Hypothalamus (tissue), 51 donors: ENCODE measurements at places on chromosomes 2 and 18.

DNA sequence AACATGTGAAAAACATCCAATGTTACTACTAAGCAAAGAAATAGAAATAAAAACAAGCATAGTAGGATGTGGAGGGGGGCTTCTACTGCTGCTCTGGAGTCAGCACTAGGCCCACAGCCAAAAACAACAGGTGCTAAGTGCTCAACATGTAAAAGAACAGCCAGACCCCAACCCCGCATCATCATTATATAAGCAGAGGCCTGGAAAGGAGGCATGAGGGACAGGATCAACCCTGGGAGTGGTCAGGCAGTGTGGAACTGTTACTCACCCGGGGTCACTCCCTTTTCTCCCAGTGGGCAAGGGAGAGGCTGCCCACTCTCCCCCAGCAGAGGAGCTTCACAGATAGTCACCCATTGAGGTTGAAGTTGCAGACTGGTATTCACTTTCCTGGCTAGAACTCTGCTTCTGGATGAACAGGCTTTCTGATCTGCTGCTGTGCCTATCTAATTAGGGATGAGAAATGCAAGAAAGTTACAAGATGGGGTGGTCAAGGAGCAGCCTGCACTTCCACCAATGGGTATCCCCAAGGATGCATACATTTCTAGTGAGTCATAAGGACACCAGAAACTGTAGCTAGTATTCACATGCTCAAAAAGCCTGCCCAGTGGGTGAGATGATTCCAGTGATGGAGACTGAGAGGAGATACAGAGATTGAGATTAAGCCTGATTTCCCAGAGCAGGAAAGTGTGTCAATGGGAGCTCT is 480.1 kb upstream of the TCF4 start:
- DNase-seq: no peak

- no peak for DNase-seq
Measured at GRCh38 chr18:72086421-72086820, 457.7 kb downstream of the CBLN2 start.

GRCh38 chr2:239328351-239329191 is 72.2 kb downstream of the HDAC4 start:
- DNase-seq: no peak

- no peak for DNase-seq
Measured at GRCh38 chr2:6069381-6069780, 377.2 kb downstream of the SOX11 start.

DNA sequence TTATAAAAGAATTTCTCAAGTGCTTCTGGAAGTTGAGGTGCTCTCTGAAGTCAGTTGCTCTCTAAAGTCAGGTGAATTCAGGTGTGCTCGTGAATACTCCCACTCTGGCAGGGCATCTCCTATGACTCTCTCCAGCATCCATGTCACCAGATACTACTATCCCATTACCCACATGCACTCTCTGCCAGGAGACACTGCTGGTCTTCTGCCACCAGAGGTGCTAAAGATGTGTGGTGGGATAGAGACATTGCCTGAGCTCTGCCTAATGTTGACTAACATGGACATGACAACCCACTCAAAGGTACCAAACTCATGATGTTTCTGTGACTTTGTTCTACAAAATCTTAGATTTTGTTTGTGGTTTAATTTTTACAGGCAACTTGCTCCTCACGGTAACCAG is 106.4 kb upstream of the HNRNPA3 start:
- DNase-seq: no peak

DNA sequence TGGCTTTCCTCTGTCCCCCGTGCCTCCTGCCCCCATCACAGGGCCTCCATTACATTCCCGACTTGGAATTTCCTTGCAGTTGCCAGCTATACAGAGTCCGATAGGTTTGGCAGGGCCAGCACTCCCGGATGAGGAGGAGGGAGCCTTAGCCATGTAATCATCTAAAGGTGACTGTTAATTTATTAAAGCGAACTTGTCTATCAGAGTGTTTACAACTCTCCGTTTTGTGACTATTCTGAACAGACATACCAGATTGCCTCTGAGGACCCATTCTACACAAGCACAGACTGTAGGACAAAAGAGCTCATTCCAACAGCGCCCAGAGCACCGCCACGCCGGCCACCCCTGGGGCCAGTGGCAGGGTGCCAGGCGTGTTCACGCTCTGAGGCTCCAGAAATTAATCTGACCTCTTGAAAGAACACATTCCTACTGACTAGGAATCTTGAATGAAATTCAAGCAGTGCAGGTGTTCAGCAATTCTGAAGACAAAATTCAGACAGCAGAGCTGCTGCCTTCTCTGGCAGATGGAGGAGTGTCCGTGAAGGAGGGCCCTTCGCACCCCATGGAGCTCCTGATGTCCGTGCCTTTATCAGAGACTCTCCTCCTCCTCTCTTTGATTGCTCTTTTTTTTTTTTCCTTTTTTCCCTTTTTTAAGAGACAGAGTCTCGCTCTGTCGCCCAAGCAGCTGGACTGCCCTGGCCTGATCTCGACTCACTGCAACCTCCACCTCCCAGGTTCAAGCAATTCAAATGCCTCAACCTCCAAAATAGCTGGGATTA is 58.1 kb upstream of the RALBP1 start:
- no peak for DNase-seq

DNA sequence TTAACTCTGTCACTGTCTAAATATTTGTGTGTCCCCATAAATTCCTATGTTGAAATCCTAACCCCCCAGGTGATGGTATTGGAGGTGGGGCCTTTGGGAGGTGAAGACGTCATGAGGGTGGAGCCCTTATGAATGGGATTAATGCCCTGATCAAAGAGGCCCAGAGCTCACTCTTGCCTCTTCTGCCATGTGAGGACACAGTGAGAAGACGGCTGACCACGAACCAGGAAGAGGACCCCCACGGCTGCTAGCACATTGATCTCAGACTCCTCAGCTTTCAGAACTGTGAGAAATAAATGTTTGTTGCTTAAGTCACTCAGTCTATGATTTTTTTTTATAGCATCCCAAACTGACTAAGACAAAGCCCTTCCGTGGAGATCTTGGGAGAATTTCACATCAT is 71.2 kb downstream of the BCL2L11 start:
- DNase-seq: no peak

DNA sequence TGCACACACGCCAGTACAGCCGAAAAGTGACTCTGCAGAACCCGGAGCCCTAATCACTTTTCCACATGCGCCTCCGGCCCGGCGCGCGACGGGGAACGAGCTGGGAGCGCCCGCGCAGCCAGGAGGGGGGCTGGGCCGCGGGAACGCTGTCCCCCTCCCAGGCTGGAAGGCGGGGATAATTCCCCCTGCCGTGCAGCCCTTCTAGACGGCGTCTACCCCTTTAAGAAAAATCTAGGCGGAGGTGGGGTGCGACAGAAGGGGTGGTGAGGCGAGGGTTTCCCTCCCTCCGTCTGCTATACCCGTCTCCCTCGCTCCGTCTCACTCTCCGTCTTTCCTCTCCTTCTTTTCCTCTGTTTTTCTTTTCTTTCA is 2.4 kb downstream of the CYP26B1 start:
- no peak for DNase-seq

DNA sequence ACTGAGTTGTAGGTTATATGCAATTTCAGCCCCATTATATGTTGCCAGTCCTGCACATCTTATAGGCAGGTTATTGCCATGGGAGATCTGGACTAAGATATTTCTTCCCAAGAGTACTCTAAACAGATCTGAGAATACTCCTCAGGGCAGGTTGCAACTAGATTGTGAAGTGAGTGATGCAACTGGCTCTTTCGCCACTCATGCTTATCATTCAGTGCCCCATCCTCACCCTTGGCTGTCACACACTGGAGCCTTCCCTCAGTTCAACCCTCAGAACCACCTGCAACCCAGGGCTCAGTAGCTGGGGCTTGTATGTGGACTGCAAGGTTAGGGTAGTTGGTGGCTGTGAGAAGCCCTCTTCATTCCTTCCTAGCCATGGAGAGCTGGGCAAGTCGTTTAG is 14.1 kb downstream of the MERTK start:
- no peak for DNase-seq

DNA sequence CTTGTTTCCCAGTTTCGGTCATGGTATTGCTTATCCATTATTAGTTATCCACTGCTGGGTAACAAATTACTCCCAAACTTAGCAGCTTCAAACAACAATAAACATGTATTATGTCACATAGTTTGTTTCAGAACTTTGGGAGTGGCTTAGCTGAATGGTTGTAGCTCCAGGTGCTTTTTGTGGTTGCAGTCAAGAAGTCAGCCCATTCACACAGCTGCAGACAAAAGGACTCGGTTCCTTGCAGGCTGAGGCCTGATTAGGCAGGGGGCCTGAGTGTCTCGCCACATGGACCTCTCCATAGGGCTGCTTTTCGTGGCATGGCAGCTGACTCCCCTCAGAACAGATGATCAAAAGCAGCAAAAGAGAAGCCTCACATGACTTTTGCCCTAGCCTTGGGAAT is 58.2 kb upstream of the ITGA4 start:
- no peak for DNase-seq

DNA sequence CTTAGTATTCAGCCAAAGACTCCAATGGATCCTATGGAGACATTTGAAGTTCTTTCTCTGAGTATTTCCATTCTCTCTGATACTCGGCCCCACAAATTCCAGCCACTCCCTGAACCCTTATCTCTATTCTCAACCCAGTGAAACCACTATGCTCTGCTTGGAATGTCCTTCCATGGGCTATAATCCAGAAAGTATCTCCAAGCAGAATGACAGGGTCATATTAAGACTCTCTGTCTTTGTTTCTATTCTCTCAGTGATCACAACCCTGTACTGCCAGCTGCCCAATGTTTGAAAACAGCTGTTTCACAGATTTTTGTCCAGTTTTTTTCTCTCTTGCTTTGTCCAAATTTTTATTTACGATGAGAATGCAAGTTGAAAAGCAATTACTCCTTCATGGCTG is 21.9 kb downstream of the CHMP3 start:
- DNase-seq: no peak

GRCh38 chr2:8578335-8579244 is 103.3 kb upstream of the ID2 start:
- no peak for DNase-seq

DNA sequence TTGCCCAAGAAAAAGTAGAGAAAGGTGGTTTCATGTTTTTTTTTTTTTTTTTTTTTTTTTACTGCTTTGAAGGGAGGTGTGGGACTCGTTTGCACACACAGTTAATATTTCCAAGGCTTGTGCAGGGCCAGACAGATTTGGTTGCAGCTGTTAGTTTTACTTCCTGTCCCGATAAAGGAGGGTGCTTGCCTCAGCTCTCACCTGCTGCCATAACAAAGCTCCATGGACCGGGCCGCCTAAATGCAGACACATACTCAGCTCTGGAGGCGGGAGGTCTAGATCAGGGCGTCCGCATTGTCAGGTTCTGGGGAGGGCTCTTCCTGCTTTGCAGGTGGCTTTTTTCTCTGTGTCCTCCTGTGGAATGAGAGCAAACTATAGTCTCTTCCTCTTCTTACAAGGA is 69.9 kb downstream of the ODC1 start:
- no peak for DNase-seq

DNA sequence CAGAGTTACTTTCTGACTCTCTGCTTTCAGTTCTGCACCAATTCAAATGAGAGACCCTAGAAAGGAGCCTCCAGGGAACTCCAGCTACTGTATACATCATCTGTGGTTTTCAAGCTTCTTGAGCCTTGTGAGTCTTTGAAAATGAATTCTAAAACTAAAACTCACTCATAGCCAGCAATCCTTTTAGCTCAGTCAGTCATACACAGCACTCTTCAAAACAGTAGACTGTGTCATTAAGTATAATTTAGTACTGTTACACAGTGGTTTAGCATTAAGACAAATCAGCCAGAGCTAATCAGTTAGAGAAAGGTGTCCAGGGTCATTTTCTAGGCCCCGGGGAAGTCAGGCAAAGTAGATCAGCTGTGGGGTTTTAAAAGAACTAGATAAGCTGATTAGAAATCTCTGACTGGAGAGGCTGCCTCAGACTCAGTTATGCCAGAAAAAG is 322.1 kb upstream of the THUMPD2 start:
- DNase-seq: no peak

DNA sequence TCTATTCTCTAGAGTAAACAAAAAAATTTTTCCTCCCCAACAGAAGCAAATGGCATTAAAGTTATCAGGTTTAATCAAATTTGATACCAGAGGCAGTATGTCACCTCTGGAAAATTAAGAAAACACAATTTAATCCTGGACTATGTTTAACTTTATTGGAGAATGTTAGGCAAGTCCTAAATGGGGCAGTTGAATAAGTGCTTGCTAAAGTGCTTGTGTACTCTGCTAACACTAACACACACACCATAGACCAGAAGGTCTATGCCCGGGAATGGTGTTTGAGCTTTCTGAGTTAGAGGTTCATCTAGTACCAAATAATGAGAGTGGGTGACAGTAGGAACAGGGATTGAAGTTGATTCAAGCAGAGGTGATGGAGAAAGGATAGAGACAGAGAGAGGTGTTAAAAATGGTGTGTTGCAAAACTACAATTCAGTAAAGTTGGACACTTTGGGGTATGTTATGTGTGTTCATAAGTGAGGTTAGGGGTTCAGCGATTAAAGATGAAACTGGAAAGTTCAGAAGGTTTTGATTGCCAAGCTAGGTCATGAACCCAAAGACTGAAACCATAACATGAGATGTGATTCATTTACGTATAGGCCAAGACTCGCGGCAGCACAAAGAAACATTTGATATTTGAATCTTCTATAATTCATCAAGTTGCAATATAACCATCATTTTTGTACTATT is 40.5 kb upstream of the PEX13 start:
- DNase-seq: no peak

DNA sequence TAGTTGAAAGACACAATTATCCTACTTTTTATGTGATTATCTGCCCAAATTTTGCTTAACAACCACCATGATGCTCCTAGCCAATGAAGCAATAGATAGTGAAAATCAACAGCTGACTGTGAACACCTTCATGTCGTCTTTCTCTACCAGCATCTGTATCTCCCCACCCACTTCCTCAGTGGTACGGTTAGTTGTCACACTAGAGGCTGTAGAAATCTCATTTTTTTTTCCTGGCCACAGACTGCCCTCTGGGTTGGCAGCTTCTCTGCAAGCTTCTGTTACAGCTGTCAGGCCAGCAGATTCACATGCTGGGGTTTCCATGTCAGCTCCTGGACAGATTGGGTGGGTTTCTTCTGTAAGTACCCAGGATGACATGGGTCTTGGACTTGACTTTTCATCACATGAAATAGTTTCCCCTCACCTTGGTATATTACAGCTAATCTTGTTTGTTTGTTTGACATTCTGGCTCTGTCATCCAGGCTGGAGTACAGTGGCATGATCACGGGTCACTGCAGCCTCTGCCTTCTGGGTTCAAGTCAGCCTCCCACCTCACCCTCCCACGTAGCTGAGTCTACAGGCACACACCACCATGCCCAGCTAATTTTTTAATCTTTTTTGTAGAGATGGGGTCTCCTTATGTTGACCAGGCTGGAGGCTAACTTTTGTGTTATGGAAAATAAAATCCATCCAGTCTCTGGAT is 24.3 kb downstream of the STAT4 start:
- no peak for DNase-seq

DNA sequence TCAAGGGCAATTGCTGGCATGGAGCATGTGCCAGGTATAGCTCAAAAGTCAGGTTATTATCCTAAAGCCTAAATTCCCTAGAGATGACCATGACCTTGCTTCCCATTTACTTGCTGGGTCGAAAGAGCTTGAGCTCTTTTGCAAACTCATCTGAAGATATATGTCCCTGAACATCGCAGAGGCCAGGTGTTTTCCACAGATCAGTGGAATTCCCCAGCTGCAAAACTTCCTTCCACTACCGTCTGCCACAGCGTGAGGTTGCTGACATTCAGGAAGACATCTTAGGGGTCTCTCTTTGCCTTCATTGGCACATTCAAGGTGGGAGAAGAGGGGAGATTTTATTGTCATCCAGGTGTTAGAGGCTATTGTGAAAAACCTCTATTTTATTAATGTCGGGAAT is 171.0 kb downstream of the MIB1 start:
- no peak for DNase-seq

GRCh38 chr2:47907039-47907781 is 912 bp upstream of the FBXO11 start:
- no peak for DNase-seq

GRCh38 chr2:8081130-8081529 is 600.7 kb upstream of the ID2 start:
- no peak for DNase-seq
